NCI-H1105 treated with DMSO at 0.1 percent for 48 hours (cell line): ENCODE measurements at places on chromosomes 2 and 18.

- no peak for DNase-seq
Measured at GRCh38 chr2:112540906-112541305, 1.4 kb upstream of the POLR1B start.

DNA sequence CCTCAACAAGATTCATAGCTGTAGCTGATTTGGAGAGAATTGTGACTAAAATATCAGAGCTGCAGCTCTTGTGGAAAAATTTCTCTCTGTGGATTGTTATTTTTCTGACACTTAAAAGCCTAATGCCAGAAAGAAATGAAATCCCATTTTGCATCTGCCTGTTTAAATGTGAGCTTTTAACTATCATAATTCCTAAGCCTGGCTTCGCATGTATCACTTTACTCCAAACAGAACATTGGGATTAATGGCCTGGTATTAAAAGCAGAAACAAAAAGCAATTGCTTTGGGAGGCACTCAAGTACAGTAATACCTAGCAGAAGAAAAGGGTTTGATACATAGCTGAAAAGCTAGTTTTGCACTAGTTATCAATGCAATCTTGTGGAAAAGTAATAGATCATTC, 164.2 kb upstream of the FSHR start:
- DNase-seq, result no peak

DNA sequence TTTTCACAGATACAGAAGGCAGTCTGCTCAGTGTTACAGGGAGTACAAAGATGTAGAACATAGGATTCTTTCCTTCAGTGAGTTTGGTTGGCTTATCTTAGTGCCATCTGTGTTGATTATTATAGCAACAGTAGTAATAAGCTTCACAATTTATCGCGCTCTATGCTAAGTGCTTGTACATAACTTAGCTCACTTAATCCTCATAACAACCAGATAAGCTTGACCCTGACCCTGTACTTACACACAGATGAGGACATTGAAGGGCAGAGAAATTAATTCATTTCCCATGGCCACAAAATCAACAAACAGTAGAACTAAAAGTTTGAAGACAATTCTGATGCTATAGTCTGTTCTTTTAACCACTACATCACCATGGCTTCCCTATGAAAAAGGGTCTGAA, 121.8 kb downstream of the SPHKAP start:
- no peak for DNase-seq

DNA sequence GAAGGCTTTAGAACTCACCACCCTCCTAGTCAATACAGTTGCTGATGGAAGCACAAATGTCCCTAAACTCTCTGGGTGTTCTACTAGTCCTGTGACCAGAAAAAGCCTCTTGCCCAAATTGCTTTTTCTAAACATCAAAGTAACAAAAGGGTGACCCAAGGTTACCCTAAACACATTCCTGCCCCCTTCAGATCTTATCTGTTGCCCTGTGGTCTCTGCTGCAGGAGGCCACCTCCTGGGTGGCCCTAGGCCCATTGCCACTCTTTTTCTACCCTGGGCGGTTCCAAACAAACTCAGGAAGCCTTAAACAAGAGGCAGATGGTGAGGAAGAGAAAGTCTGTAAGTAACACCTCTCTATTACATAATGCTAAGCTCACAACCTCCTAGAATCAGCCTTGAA, 3.3 kb downstream of the RNF152 start:
- no peak for DNase-seq
